ENCODE measurements at places on chromosomes 1 and 21.
A peak's percentile ranks its signal among the peaks of the same experiment; 100 is the strongest.

- no peak for DNase-seq
Observed at GRCh38 chr1:61334718-61335589, 252.6 kb downstream of the NFIA start.

GRCh38 chr1:6278263-6278662 is 17.4 kb upstream of the GPR153 start:
- DNase-seq: no peak

GRCh38 chr1:44598167-44598566 is 76.1 kb downstream of the TMEM53 start:
- DNase-seq: no peak

DNA sequence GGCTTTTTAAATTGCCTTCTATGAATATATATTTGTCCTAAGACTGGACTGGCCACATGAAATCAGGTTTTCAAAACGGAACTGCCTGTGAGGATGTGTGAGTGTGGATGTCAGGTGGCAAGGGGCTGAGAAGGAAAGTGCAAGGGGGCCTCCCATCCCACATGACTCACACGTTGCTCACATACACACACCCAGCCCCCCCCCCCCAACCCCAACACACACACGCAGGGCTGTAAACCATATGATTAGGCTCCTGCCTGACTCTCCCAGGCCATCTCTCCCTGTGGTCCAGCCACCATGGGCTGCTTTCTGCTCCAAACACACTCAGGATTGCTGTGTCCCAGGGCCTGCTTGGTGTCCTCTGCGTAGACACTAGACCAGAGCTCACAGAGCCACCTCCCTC is 22.4 kb downstream of the DEGS1 start:
- DNase-seq: no peak

- peak; percentile 38 for DNase-seq
Observed at GRCh38 chr21:42097860-42098454, 26.8 kb downstream of the UMODL1 start.

DNA sequence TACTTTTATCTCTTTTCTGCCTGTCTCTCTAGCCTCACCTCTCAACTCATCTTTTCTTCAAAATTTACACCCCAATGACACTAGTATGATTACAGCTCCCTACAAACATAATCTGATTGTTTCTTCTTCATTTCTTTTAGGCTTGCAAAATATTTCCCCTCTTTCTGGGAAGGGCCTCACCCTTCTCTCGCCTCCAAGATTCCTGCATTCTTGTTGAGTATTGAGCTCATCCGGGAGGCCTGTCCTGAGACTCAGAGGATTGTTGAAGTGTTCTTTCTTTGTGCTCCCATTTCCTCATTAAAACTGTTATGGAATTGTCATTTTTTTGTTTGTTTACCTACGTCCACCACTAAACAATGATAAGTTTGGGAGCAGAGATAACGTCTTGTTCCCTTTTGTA is 99.1 kb upstream of the CHRM3 start:
- no peak for DNase-seq

DNA sequence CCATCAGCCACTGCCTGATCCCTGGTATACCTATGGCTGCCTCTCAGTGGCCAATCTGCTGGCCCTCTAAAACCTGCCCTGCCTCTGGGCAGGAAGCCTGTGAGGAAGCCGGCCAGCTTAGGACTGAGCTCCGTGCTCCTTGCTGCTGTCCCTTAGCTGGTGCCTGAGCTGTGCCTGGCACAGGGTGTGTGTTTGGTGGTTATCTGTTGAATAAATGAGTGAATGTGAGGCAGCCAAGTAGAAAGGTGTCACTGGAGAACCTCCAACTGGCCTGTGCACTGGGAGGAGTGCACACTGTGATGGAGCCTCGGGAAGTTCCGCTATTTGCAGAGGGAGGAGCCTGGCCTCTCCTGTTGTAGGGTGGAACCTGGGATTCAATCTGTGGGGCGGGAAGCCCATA is 63.4 kb upstream of the STUM start:
- no peak for DNase-seq

All from tibial nerve (tissue), 4 donors.